ELR (cell line): ENCODE measurements at places on chromosomes 6 and 20.

- no peak for DNase-seq
Measured at GRCh38 chr6:37174515-37175331, 4.8 kb downstream of the PIM1 start.

DNA sequence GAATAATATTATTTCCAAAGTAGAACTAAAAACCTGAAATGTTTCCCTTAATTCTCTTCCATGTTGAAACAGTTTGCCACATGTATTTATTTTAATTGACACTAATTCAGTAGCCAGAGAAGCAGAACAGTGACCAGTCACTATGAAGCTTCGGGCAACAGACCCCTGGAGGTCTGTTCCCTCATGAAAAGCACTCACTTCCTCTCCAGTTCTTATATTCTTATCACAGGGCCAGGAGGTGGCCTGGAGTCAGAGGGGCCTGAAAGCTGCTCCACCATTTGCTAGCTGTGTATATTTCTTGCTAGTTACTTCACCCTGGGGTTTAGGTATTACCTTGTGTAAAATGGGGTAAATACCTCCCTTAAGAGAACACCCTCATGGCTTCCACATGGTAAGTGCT, 49.1 kb downstream of the MAP7 start:
- no peak for DNase-seq

DNA sequence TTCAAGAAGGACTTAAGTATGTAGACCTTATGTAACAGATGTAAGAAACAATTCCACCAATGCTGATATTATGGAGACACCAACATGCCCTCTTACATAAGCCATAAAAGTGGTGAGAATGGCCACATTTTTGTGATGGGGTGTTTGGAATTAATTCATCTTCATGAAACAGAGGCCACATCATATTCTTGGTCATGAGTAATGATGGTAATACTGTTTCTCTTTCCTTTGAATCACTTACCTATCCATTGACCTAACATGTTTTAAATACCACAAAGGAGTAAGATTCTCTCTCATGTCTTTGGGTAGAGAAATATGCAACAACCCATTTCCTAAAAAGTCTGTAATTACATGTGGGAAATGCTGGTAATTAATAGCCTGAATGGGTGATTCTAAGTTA, 545.4 kb upstream of the FLRT3 start:
- DNase-seq, result no peak

DNA sequence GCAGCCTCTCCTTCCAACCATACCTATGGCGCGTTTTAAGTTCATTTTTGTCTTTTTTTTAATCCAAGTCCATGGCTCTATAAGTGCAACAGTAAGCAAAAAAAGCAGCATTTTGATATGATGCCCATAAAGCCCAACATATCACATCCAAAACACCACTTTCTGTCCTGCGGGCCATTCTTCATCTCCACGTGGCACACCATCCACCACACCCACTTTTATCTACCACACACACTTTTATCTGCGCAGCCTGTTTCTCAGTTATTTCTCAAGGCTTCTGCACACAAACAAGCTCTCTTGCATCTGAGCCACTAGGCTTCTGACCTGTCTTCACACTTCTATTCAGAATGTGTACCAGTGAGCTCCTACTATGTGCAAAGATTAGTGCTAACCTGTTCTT, 5.3 kb downstream of the GCLC start:
- no peak for DNase-seq

GRCh38 chr20:8367689-8368088, 235.6 kb downstream of the PLCB1 start:
- DNase-seq, result no peak

- no peak for DNase-seq
Measured at GRCh38 chr20:47309806-47310426, 46.6 kb downstream of the ZMYND8 start.

DNA sequence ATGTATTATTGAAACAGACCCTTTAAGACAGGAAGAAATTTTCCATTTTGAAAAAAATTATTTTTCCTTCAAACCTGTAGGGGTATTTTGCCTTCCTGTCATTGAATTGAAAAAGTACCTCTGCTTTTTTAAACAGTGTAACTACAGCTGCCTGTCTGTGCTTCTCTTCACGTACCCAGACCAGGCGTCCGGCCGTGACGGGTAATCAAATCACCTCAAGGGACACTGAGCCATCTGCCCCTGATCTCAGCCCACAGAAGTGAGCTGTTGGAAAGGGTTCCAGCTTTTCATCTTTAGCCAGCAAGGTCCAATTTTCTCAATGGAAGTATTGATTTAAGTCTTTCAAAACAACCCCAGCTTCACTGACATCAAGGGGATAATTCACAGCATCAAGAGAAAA, 58.0 kb downstream of the SLC35D3 start:
- no peak for DNase-seq

GRCh38 chr20:1616858-1617434, 2.9 kb downstream of the SIRPB1 start:
- DNase-seq, result no peak

- peak; percentile 94 for DNase-seq
Measured at GRCh38 chr6:12324099-12324498, 33.9 kb downstream of the EDN1 start.

- no peak for DNase-seq
Measured at GRCh38 chr6:128491100-128491581, 29.3 kb downstream of the PTPRK start.

DNA sequence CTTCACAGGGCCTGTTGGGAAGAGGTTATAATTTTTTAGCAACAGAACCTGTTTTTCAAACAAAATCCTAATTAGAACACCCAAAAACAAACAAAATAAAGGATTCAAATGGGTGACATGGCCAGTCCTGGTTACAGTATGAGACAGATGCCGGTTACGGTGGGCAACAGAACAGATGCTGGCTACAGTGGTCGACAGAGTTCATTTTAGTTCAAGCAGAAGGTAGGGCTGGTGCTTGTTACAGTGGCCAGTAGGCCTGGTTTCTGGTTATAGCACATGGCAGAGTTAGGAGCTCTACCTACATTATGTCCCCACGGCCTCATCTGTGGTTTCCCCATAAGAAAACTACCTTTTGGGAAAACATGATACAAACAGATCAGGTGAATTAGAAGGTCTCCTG, 327.7 kb downstream of the LAMA2 start:
- DNase-seq, result no peak

DNA sequence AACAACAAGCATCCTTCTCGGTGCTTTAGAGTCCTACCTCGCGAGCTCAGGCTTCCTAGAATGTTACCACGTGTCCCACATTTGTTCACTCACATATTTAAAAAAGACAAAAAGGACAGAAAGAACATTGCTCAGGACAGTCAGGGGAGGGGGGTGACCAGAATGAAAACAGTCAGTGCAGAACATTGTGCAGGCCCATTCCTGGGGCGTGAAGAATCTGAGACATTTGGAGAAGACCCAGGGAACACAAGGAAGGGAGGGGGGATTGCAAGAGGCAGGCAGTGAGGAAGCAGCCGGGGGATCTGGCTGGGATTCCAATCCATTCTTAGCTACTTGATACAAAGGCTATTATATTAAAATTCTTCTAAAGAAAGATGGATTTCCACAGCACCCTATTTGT, 270.4 kb upstream of the CITED2 start:
- DNase-seq, result no peak

DNA sequence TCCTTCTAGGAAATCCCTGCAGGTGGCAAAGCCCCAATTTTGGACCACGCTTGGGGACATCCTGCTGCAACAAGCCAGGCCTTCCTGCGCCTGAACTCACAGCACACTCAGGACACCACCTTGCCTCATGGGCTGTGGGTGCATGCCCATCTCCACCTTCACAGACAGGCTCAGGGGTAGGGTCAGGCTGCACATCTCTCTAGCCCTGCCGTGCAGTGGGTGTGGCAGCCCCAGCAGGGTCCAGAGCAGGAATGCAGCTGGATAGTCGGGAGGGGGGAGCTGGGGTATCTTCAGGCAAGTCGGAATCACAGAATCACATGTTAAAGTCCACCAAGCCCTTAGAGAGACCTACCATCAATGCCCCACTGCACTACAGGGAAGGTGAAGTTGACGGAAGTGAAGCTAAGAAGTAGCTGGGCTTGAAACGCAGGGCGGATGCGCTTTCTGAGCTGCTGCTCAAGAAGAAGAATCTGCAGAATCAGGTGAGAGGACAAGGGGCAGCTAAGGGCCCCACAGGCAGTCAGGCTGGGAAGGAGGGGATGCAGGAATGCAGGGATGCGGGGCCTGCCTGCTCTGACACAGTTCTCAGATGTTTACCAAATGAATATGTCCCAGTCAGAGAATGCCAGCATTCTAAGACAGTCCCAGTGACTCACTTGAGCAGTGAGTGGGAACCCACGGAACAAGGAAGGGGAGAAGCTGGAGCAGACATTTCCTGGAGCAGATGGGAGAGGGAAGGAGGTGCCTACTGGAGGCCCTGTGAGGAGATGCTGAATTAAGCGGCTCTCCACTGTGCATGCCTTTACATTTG, 11.3 kb downstream of the SERPINB6 start:
- peak; percentile 94 for DNase-seq

GRCh38 chr20:41697861-41698559, 79.8 kb upstream of the CHD6 start:
- DNase-seq, result peak; percentile 65

- no peak for DNase-seq
Measured at GRCh38 chr6:32460528-32460927, 20.8 kb downstream of the HLA-DRA start.
